ENCODE measurements at places on chromosomes 6 and 20.

DNA sequence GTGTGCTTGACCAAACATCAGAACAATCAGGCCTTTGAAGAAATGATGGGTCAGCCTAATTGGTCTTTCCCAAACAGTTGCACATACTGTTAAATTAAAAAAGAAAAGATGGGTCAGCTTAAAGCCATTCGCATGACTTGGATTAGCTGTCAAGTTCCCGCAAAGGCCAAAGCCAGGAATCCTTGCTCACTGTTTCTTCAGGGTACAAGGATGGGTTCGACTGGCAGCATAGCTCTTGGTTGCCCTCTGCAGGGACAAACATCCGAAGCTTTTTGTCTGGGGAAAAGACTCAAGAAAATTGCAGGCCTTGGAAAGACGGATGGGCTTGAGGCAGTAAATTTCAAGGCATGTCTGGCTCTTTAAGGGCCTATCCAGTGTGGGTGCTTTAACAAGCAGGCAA, 168.0 kb downstream of the HDGFL1 start:
- DNase-seq, result no peak
- no peak overlapping the region for H3K4me3 ChIP-seq
- H3K4me1 ChIP-seq, result no peaks in the 10 kb centered on the region
- H3K27ac ChIP-seq, result no peak overlapping the region
- H3K27me3 ChIP-seq, result no peaks in the 10 kb centered on the region

DNA sequence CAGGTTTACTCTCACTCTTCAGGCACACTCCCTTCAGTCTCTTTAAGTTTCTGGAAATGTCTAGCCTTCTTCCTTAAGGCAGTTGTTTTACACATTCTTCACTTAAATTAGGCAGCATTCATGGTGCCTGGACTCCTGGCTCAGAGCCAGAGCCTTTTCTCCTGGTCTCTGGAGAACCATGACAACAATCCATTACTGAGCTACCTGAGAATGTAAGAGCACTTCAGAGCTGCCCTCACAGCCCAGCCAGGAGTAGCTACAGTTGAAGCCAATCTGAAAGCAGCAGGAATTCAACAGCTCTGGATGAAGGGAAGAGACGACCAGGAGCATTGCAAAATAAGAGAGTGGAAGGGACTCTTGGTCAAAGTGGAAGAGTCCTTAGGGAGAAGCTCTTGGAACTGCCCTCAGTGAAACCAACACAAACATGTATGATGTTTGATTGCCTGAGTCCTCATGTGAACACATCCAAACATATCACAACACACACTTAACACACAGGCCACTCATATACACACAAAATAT, 416.8 kb upstream of the SPTLC3 start:
- no peak for DNase-seq
- no peaks in the 10 kb centered on the region for H3K4me1 ChIP-seq
- H3K27me3 ChIP-seq, result no peaks in the 10 kb centered on the region
- no peak overlapping the region for H3K27ac ChIP-seq
- H3K36me3 ChIP-seq, result no peaks in the 10 kb centered on the region

- DNase-seq, result no peak
- no peaks in the 10 kb centered on the region for H3K36me3 ChIP-seq
- no peak overlapping the region for H3K27ac ChIP-seq
Measured at GRCh38 chr6:14506656-14507246, 389.2 kb downstream of the CD83 start.

DNA sequence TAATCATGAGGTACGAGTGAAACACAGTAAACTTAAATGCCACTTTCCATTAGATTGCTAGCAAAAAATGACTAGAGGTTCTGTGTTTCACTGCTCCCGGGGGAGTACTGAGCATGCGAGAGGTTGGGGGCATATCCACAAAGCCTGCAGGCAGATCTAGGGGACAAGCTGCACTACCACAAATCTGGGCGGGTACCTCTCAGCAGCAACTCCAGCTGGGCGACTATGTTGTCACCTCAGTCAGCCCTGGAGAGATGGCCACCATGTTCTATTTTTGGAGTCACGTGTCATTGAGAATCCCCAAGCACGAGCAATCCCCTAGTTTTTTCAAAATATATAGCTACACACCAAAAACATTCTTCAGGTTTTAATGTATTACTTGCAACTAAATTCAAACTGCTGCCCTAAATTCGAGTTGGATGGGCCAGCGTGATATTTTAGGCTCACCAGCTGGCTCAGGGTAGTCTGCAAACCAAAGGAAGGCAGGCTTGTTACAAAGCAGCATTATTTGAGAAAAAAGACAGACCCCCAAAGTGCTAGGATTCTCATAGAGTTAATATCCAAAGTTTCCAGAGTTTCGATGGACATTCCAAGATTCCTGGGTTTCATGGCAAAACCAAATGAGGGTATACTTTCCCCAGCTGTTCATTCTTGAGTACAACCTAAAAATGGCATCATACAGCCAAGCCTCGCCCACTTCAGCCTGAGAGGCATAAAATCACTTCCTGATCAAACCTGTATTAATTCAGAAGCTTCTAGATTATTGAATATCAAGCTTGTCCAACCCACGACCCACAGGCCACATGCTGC, 24.1 kb upstream of the MYLIP start:
- H3K4me3 ChIP-seq, result no peak overlapping the region
- H3K27me3 ChIP-seq, result no peaks in the 10 kb centered on the region
- no peak overlapping the region for H3K27ac ChIP-seq

- H3K4me3 ChIP-seq, result no peak overlapping the region
- H3K36me3 ChIP-seq, result peaks cover 76% of the 10 kb centered on the region
- no peaks in the 10 kb centered on the region for H3K4me1 ChIP-seq
- no peaks in the 10 kb centered on the region for H3K27me3 ChIP-seq
- H3K27ac ChIP-seq, result no peak overlapping the region
Measured at GRCh38 chr6:35573495-35574110, 60.9 kb upstream of the TULP1 start.

- no peak overlapping the region for H3K27ac ChIP-seq
- no peak overlapping the region for H3K4me3 ChIP-seq
- H3K4me1 ChIP-seq, result no peaks in the 10 kb centered on the region
- DNase-seq, result no peak
Measured at GRCh38 chr6:133262804-133263203, 21.6 kb downstream of the EYA4 start.

DNA sequence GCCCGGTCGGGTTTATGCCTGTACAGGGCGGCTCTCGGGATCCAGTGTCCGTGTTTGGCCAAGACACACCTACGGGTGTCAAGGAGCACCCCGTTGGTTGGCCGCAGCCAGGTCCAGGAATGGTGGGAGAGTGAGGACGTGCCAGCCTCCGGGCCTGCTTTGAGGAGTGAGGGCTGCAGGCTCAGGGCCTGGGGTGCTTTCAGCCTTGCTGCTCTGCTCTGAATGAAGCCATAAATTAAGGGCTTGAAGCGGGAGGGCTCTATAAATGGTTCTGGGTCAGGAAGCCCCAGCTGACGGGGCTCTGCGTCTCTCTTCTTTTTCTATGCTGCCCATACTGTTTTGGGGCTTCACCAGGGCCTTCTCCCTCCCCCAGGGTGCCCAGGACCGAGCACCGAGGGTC, 15.1 kb downstream of the GATA5 start:
- no peaks in the 10 kb centered on the region for H3K4me1 ChIP-seq
- peaks cover 84% of the 10 kb centered on the region for H3K27me3 ChIP-seq
- no peaks in the 10 kb centered on the region for H3K36me3 ChIP-seq
- H3K4me3 ChIP-seq, result no peak overlapping the region
- no peak overlapping the region for H3K27ac ChIP-seq

- H3K27me3 ChIP-seq, result no peaks in the 10 kb centered on the region
- no peaks in the 10 kb centered on the region for H3K36me3 ChIP-seq
- DNase-seq, result no peak
Measured at GRCh38 chr20:12966468-12967085, 42.2 kb upstream of the SPTLC3 start.

GRCh38 chr6:133377219-133377618, 136.1 kb downstream of the EYA4 start:
- no peaks in the 10 kb centered on the region for H3K27me3 ChIP-seq
- H3K4me3 ChIP-seq, result no peak overlapping the region
- no peaks in the 10 kb centered on the region for H3K4me1 ChIP-seq
- no peak for DNase-seq

DNA sequence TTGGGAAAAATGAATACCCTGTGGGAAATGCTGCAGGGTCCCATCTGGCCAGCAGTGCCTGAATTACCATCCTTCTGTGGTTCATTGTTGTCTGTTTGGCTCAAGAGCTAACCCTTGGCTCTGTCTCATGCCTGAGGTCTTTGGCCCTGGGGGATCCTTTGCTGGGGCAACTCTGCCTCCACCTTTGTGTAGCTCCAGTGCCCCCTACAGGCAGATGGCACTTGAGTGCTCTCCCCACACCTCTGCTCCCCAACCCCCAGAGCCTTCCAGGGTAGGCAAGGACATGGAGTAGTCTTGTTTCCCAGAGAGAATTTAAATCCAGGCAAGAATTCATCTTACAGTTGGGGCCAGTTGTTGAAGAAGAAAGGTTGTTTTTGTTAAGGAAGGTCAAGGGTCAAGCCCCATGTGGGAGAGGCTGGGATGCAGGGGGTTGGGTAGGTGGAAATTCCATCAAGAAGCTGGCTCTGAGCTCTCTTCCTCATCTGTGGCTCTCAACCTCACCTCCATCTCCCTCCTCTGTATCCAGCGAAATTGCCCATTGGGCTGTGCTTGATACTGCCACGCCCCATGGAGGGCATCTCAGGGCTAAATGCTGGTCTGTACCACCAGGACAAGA, 44.2 kb downstream of the ZNF831 start:
- H3K27me3 ChIP-seq, result no peaks in the 10 kb centered on the region
- no peak for DNase-seq
- no peak overlapping the region for H3K4me3 ChIP-seq
- no peaks in the 10 kb centered on the region for H3K36me3 ChIP-seq
- no peak overlapping the region for H3K27ac ChIP-seq

DNA sequence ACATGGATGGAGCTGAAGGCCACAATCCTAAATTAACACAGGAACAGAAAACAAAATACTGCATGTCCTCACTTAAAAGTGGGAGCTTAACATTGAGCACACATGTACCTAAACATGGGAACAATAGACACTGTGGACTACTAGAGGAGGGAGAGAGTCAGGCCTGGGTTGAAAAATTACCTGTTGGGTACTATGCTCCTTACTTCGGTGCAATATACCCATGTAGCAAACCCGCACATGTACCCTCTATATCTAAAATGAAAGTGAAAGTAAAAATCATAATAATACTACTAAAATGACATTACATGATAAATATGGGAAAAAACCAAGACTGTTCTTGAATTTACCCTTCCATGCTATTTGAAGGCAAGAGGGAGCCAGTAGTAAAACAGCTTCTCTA, 1273.8 kb upstream of the ADGRB3 start:
- no peaks in the 10 kb centered on the region for H3K27me3 ChIP-seq
- no peaks in the 10 kb centered on the region for H3K4me1 ChIP-seq
- no peak for DNase-seq
- H3K4me3 ChIP-seq, result no peak overlapping the region
- no peak overlapping the region for H3K27ac ChIP-seq
- H3K36me3 ChIP-seq, result no peaks in the 10 kb centered on the region

GRCh38 chr6:127225497-127225896, 41.2 kb upstream of the RNF146 start:
- H3K36me3 ChIP-seq, result no peaks in the 10 kb centered on the region
- no peaks in the 10 kb centered on the region for H3K27me3 ChIP-seq
- H3K27ac ChIP-seq, result no peak overlapping the region
- no peak overlapping the region for H3K4me3 ChIP-seq

- DNase-seq, result no peak
- no peak overlapping the region for H3K4me3 ChIP-seq
- no peaks in the 10 kb centered on the region for H3K27me3 ChIP-seq
Measured at GRCh38 chr20:60132827-60133670, 174.8 kb downstream of the CDH26 start.

GRCh38 chr20:53949319-53949839, 121.0 kb downstream of the BCAS1 start:
- H3K27ac ChIP-seq, result peak overlapping the region; percentile 39
- no peaks in the 10 kb centered on the region for H3K36me3 ChIP-seq
- H3K4me3 ChIP-seq, result no peak overlapping the region
- H3K4me1 ChIP-seq, result peaks cover 17% of the 10 kb centered on the region
- no peak for DNase-seq
- H3K27me3 ChIP-seq, result no peaks in the 10 kb centered on the region

DNA sequence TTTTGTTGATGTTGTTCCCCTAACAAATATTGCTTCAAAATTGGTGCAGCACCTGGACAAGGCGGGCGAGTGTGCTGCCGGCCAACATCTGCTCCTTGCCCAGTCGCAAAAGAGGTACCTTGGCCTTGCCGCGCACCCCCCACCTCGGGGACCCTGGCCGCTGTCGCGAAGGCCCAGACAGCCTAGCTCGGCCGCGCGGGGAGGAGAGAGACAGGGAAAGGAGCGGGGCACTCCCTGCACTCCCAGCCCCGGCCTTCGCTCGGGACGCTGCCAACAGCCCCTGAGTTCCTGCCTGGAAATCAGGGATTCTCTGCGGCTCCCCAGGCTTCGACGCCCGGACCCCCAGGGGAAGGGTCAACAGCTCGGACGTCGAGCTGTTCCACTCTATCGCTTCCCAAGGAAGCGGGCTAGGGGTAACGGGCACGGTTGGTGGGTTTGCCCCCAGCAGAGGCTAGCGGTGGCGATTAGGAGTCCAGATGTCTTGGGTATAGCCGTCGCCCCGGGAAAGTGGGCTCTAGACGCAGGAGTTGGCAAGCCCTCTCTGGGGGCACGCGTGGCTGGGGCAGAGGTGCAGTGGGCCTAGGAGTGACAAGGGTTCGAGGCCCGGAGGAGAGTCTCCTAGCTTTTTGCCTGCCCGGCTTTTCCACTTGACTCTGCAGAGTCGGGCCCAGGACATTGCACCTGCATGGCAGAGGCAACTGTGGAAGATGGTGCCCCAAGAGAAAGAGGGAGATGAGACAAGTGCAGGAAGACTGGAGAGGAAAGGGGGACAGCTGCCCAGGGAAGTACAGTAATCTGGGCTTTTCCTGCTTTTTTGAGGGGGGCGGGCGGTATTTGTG, 8.2 kb downstream of the POU3F2 start:
- no peak overlapping the region for H3K4me3 ChIP-seq
- DNase-seq, result no peak
- peaks cover 29% of the 10 kb centered on the region for H3K4me1 ChIP-seq

DNA sequence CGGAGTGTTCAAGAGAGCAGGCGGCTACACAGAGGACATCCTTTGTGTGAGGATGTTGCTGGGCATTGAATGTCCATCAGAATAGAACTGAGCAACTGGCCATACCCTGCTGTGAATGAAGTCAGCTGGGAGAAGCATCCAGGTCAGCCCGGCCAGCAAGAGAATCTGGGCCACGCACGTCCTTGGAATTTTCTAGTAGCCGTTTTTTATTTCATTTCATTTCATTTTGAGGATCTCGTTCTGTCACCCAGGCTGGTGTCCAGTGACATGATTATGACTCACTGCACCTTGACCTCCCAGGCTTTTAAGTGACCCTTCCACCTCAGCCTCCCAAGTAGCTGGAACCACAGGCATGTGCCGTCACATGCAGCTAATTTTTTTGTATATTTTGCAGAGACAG, 97.9 kb downstream of the SSR1 start:
- no peak for DNase-seq
- peak overlapping the region; percentile 87 for H3K27ac ChIP-seq
- peaks cover 87% of the 10 kb centered on the region for H3K36me3 ChIP-seq

DNA sequence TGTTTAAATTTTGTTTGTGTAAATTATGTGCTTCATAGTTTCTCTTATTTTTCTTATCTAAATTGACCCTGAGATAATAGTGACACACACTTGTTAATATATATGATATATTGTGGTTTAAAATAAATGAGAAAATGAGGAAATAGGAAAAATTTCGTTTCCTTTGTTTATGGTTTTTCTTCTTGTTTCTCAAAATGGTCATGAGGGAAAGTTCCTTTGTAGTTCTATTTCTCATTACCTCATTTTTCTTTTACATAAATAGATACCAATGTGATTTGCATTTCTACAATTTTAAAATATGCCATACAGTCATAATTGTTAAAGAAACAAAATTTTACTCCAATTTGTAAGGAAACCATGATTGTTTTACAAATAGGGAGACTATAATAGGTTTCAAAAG, 9.2 kb downstream of the OR2A4 start:
- no peaks in the 10 kb centered on the region for H3K27me3 ChIP-seq
- no peaks in the 10 kb centered on the region for H3K4me1 ChIP-seq
- H3K36me3 ChIP-seq, result no peaks in the 10 kb centered on the region
- H3K27ac ChIP-seq, result no peak overlapping the region
- DNase-seq, result no peak

All from esophagus squamous epithelium (tissue), 5 donors.